LHCN-M2 (cell line): ENCODE measurements at places on chromosomes 1 and 21. TPM values are rescaled to one million over a fixed set of nuclear protein-coding genes. Genes with fewer than 3 reads are reported as not detected.

The PPIAL4G gene
- total RNA-seq, result not detected in 2 replicates

The MROH9 gene
- total RNA-seq, result not detected in 2 replicates

DNA sequence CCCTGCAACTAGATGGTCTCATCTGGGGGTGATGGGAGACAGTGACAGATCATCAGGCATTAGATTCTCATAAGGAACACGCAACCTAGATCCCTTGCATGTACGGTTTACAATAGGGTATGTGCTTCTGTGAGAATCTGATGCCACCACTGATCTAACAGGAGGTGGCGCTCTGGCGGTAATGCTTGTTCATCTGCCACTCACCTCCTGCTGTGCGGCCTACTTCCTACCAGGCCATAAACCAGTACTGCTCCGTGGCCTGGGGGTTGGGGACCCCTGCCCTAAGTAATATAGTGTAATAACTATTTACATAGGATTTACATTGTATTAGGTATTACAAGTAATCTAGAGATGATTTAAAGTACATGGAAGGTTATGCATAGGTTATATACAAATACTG lies 134.9 kb downstream of the CLEC20A start:
- no peak for DNase-seq

GRCh38 chr21:39048574-39048973 lies 134.7 kb downstream of the PSMG1 start:
- DNase-seq, result peak; percentile 12
